ENCODE measurements at places on chromosomes 1 and 21. TPM values are rescaled to one million over a fixed set of nuclear protein-coding genes. Genes with fewer than 3 reads are reported as not detected.

DNA sequence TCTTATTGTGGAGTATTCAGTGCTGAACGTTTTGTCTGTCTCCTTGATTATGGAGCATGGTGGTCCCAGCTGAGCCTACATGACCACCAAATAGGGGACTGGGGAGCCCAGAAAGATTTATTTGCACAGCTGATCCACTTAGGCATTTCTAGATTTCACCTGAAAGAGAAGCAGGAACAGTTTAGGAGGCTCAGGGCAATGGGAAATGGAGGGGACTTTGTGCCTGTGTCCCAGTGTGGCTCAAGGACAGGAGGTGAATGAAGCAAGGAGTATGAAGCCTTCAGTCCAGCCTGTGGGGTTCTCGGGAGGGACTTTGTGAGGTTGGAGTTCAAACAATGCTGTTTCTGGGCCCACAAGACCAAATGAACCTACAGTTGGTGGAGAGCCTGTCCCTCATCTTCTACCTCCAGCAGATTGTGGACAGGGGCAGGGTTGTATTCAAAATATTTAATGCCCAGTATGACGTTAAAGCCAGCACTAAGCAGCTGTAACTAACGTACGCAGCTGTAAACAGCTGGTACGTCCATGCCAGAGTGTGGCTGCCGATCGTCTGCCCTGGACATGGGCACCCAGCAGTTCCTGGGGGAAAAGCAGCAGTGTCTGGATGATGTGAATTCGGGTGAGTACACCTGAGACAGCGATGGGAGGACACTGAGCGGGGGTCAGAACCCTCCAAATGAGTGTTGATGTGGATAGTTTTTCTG, 164.9 kb upstream of the RAB4A start:
- no peaks in the 10 kb centered on the region for H3K36me3 ChIP-seq
- DNase-seq, result no peak
- H3K27me3 ChIP-seq, result peaks cover 1% of the 10 kb centered on the region
- H3K4me3 ChIP-seq, result no peak overlapping the region

DNA sequence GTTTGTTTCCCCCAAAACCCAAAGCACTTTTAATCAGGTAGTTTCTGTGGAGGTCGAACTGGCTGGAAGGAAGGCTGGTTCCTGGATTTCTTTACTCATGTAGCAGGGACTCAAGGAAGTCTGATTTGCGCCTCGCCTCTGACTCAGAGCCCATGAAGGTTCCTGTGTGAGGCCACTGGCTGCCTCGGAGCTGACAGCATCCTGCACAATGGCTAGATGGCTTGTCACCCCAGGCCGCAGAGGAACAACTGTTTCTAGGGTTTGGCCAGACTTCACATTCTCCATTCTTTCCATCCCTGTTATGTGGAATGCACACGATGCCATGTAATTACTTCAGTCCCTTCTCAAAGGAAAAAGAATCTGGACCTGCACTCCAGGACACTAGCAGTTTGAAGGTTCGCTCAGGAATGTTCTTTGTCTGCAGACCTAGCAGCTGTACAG, 39.1 kb upstream of the PRSS38 start:
- H3K4me3 ChIP-seq, result no peak overlapping the region
- H3K27ac ChIP-seq, result no peak overlapping the region
- peaks cover 2% of the 10 kb centered on the region for H3K36me3 ChIP-seq
- no peak for DNase-seq
- peaks cover 25% of the 10 kb centered on the region for H3K4me1 ChIP-seq

- H3K36me3 ChIP-seq, result no peaks in the 10 kb centered on the region
- no peak overlapping the region for H3K27ac ChIP-seq
- H3K4me3 ChIP-seq, result no peak overlapping the region
- peaks cover 13% of the 10 kb centered on the region for H3K4me1 ChIP-seq
- no peaks in the 10 kb centered on the region for H3K27me3 ChIP-seq
- DNase-seq, result no peak
Measured at GRCh38 chr1:205583461-205584130, 48.2 kb downstream of the ELK4 start.

DNA sequence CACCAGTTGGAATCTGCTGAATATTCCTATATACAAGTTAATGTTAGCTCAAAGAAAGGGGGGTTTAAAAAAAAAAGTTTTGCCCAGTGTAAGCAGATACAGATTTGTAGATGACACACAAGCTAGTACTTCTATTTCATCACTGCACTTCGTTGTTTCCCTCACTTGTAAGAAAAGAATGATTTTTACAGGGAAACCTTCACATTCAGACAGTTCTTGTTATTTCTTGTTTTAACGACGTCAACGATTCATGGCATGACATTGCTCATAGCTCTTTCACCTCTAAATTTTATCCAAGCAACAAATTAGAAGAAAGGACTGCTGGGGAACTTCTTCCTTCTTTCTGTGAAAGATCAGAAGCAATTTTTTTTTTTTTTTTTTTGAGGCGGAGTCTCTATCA, 25.7 kb upstream of the C1orf105 start:
- peak overlapping the region; percentile 56 for H3K4me3 ChIP-seq
- peak overlapping the region; percentile 85 for H3K27ac ChIP-seq
- DNase-seq, result no peak
- H3K4me1 ChIP-seq, result peaks cover 73% of the 10 kb centered on the region
- no peaks in the 10 kb centered on the region for H3K27me3 ChIP-seq
- no peaks in the 10 kb centered on the region for H3K36me3 ChIP-seq

DNA sequence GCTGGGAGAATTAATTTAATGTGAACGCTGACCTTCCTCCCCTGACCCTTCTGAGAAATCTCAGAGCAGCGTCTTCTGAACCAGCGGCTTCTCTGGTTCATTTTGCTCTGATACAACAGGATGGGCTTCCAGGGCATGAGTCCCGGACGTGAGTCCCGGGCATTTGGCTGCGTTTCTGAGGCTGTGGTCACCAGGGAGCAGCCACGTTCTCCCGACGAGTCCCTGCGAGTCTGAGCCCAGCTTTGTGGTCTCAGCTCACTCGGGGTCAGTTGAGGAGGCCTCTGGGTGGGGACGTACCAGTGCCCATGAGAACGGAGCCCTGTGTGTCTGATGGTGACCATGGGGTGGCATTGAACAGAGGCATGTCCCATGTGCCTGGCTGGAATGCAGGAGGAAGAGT, 17.7 kb upstream of the OBSCN start:
- H3K4me1 ChIP-seq, result peaks cover 13% of the 10 kb centered on the region
- no peak overlapping the region for H3K27ac ChIP-seq
- no peak for DNase-seq

Gene GABPA
- total RNA-seq, result 21.8 TPM

GRCh38 chr1:110033421-110033820, 1.0 kb upstream of the STRIP1 start:
- peaks cover 8% of the 10 kb centered on the region for H3K36me3 ChIP-seq
- DNase-seq, result no peak
- no peaks in the 10 kb centered on the region for H3K27me3 ChIP-seq

DNA sequence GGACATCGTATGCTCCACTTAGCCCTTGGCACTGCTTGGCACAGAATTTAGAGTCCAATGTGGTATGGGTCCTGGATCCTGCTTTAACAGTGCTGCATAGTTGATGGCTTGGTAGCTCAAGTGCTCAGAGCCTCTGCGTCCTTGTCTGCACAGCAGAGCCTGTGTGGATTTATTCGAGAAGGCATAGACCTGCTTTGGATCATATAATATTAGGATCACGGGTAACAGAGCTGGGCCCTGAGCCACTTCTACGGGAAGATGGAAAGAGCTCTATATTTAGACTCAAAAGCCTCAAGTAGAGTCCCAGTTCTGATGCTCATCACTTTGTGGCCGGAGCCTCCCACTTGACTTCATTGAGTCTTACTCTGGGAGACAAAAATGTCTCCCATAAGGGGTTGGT, 164.4 kb upstream of the EDN2 start:
- H3K4me3 ChIP-seq, result no peak overlapping the region
- H3K27ac ChIP-seq, result peak overlapping the region; percentile 8
- H3K4me1 ChIP-seq, result peaks cover 58% of the 10 kb centered on the region
- H3K27me3 ChIP-seq, result no peaks in the 10 kb centered on the region
- DNase-seq, result no peak

GRCh38 chr21:44854664-44855446, 18.6 kb downstream of the PTTG1IP start:
- peak overlapping the region; percentile 1 for H3K4me3 ChIP-seq
- peak overlapping the region; percentile 68 for H3K27ac ChIP-seq
- DNase-seq, result no peak
- no peaks in the 10 kb centered on the region for H3K27me3 ChIP-seq
- H3K36me3 ChIP-seq, result peaks cover 43% of the 10 kb centered on the region

Gene ABCA4
- total RNA-seq, result not detected

- no peak overlapping the region for H3K27ac ChIP-seq
- no peaks in the 10 kb centered on the region for H3K27me3 ChIP-seq
- peaks cover 62% of the 10 kb centered on the region for H3K36me3 ChIP-seq
- DNase-seq, result no peak
- no peak overlapping the region for H3K4me3 ChIP-seq
- H3K4me1 ChIP-seq, result no peaks in the 10 kb centered on the region
Measured at GRCh38 chr1:197572169-197572568, 203.1 kb downstream of the DENND1B start.

DNA sequence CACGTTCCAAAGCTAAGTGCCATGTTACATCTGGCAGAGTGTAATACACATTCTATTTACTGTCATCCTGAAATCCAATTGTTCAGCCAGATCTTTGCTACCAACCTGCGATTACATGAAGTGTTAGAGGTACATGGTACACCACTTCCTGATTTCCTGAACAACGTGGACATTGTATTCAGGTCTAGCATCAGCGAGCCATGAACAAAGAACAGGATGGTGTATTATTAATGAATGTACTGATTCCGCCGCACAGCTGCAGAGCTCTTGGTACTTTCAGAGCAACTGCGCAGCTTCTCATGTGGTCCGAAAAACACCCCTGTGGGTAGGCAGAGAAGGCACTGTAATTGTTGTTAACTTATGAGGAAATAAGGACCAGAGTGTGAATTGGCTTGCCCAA, 511.4 kb downstream of the AJAP1 start:
- H3K4me3 ChIP-seq, result no peak overlapping the region
- H3K27ac ChIP-seq, result no peak overlapping the region
- no peaks in the 10 kb centered on the region for H3K36me3 ChIP-seq
- peaks cover 6% of the 10 kb centered on the region for H3K4me1 ChIP-seq
- H3K27me3 ChIP-seq, result peaks cover 2% of the 10 kb centered on the region
- no peak for DNase-seq

- no peak for DNase-seq
- H3K27me3 ChIP-seq, result peaks cover 18% of the 10 kb centered on the region
- H3K27ac ChIP-seq, result no peak overlapping the region
- H3K4me1 ChIP-seq, result no peaks in the 10 kb centered on the region
- H3K36me3 ChIP-seq, result no peaks in the 10 kb centered on the region
Measured at GRCh38 chr1:29653034-29653810, 416.9 kb downstream of the PTPRU start.

Gene SLC44A5
- total RNA-seq, result 0.11 TPM

- peak; percentile 38 for DNase-seq
- peak overlapping the region; percentile 92 for H3K4me3 ChIP-seq
- H3K4me1 ChIP-seq, result peaks cover 42% of the 10 kb centered on the region
- no peaks in the 10 kb centered on the region for H3K27me3 ChIP-seq
Measured at GRCh38 chr1:35558374-35559316, 1.0 kb downstream of the NCDN start.

DNA sequence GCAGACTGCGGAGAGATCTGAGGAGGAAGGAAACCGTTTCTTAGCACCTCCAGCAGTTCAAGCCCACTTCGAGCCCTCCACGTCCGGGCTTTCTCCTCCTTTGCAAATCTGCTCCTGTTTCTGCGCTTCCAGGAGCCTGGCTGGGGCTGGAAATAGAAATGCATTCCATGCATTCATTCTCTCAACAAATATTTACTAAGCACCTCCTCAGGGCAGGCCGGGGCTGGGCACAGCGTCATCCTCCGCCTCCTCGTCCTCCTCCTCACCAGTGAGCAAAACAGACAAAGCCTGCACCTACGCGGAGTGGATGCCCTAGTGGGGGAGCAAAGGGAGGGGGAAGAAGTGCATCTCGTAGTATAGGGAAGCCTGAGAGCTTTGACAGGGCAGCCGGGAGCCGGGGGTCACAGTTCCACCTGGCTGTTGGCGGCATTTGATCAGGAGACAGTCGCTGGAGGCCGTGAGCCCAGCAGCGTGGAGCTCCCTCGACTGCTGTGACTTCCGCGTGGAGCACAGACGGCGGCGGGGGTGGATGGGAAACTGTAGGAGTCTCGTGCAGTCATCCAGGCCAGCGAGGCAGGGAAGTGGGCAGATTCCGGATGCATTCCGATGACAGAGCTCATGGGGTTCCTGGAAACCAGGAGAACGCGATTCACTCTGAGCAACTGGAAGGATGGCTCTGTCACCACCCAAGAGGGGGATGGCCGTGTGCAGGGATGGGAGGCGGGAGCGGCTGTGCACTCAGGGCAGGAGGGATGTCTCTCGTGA, 93.5 kb downstream of the SIK1 start:
- no peak overlapping the region for H3K4me3 ChIP-seq
- H3K4me1 ChIP-seq, result peaks cover 3% of the 10 kb centered on the region
- no peak overlapping the region for H3K27ac ChIP-seq

DNA sequence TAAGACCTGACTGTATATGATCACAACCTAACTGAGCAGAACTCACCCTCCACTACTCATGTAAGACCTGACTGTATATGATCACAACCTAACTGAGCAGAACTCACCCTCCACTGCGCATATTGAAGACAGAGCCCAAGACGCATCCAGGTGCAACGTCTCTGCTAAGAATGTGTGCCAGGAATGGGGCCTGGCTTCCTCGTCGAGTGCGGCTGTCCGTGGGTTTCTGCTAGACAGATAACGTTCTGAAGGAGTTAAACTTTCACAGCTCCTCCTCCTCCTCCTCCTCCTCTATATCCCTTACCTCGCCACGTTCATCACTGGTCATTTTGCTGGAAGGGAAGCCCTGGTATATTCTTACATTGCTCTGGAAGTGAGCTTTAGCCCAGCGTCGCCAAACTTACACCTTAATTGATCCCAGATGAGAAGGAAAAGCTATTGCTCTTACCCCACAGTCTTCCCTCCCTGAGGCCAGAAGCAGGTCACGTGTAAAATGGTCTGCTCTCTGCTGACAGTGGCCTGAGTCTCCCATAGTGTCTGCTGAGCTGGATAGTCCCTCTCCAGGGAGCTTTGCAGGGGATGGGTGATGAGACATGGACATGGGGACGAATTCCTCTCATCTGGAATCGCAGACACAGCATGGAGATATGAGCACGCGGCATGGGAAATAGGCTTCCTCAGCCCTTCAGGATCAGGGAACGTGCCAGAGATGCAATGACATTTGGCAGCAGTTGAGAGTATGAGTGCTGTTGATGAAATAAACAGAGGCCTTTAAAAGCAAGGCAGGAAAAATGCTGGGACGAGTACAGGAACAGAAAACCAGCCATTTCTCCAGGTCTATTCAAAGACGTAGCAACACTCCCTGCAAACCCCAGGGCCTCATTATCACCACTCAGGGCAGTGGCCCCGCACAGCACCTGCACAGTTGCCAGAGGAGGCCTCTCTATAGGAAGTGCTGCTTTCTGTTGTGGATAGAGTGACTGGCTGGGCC, 528.1 kb downstream of the KIF26B start:
- H3K36me3 ChIP-seq, result no peaks in the 10 kb centered on the region
- H3K27me3 ChIP-seq, result peaks cover 4% of the 10 kb centered on the region
- no peak overlapping the region for H3K4me3 ChIP-seq
- DNase-seq, result no peak

Gene TEKT2
- total RNA-seq, result 0.20 TPM

GRCh38 chr1:58006421-58007046, 540.0 kb downstream of the OMA1 start:
- H3K36me3 ChIP-seq, result no peaks in the 10 kb centered on the region
- H3K27me3 ChIP-seq, result no peaks in the 10 kb centered on the region
- no peak for DNase-seq
- no peaks in the 10 kb centered on the region for H3K4me1 ChIP-seq

Gene ST6GALNAC3
- total RNA-seq, result 2.7 TPM

All from activated CD8-positive, alpha-beta T cell treated with anti-CD3 and anti-CD28 coated beads for 36 hours (primary cell).